GM23338 (cell line): ENCODE measurements at places on chromosomes 4 and X. TPM values are rescaled to one million over a fixed set of nuclear protein-coding genes. Genes with fewer than 3 reads are reported as not detected.

DNA sequence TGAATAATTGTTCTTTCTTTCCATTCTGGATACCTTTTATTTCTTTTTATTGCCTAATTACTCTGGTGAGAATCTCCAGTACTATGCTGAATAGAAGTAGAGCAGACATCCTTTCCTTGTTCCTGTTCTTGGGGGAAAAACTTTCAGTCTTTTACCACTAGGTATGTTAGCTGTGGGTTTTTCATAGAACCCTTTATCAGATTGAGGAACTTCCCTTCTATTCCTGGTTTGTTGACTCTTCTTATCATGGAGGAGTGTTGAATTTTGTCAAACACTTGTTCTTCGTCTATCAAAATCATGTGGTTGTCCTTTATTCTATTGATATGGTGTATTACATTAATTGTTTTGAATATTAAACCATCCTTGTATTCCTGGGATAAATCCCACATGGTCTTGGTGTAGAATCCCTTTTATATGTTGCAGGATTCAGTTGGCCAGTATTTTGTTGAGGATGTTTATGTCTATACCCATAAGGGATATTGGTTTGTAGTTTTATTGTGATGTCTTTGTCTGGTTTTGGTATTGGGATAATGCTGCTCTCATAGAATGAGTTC, 23.6 kb downstream of the SH3BP2 start:
- DNase-seq = no peak

GRCh38 chrX:120536061-120536460, 24.7 kb downstream of the CUL4B start:
- no peak for DNase-seq

DNA sequence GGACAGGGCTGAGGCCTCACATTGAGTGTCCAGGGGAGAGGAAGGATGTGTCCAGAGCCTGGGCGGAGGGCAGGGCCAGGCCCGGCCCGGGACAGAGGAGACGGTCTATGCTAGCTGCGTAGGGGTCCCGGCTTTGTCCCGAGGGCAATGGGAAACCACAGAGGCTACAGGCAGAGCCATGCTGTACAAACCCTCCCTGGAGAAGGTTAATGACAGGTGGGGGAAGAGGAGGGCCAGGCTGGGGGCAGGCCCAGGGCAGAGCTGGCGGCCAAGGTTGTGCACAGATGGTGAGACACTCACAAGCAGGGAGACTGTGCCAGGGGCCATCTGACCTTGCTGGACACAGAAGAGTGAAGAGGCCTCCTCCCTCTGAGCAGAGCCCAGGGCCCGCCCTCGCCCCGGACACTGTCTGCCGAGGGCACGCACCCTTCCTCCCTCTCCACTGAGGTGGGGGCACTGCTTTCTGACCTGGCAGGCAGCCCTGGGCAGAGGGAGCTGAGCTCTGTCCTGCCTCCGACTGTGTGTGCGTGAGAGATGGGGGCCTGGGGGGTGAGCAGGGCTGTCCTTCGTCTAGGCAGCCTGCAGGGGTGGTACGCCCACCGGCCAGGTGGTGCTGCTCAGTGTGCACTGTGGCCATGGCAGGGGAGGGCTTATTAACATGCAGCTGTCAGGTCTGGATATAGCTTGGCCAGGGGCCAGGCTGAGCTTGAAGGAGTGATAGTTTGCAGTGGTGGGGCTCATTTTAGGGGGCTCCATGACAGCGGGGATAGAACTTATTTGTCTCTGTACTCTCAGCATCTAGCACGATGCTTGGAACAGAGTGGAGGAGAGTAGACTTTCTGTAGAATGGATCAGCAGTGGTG, 75.7 kb upstream of the LRPAP1 start:
- DNase-seq = no peak

The HERC6 gene
- 6.5 and 7.3 TPM in 2 replicates for total RNA-seq

- no peak for DNase-seq
These were observed 255.4 kb downstream of the ARHGAP10 start for GRCh38 chr4:147987252-147987651.
